ENCODE measurements at places on chromosomes 4 and X.

DNA sequence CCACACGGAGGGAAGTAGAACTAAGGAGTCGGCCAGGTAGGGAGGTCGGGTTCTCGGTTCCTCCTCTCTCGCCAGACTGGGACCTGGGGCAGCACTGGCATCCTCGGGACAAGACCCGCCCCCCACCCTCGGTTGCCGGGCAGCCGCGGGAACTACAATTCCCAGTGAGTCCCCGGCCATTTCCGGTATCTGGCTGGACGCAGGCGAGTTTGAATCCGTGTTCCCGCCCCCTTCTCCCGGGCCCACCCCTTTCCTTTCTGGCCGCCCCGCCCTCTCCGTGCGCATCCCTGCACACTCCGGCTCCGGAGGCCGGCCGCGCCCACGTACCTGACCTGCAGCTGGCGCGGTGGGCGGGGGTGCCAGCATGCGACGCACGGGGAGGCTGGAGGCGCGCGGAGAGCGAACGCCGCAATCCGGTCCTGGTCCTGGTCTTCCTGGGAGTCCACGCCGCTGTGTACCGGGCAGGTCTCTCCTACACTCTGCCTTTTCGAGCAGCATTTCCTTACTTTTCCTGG, 10.2 kb upstream of the DLG3 start:
- peak; percentile 69 for DNase-seq

DNA sequence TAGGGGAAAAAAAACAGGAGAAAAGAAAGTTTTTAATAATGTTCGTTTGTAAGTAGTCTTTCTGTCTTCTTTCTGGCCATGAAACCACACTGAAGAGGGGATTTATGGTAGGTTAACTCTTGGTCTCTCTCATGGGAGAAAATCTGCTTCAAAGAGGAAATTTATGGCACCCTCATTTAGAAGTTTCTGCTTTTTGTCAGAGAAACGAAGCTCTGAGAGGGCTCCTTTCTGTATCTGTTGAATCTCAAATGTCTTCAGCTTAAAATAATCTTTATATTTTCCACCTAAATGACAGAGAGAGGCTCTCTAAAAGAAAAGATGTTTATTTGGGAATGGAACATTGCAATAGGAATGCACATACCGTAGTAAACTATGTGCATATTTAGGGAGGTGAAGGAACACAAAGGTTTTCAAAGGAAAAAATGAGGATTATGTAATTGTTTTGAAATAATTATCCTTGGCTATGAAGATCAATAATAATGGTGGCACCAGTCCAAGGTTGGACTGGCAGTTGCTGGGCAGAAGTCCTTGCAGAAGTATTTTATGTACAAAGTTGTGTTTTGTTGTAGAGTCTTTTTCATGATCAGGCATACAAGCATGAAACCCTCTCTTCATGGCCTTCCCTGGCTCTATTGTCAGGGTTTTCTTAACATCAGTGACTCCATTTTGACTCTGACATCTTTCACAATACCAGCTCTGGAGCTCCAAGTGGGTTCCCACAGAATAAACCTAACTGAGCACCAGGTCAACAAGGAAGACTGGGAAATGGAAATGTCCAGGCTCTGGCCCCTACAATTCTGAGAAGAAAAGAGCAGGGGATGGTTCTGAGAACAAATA, 53.0 kb upstream of the HPSE start:
- DNase-seq = peak; percentile 15

DNA sequence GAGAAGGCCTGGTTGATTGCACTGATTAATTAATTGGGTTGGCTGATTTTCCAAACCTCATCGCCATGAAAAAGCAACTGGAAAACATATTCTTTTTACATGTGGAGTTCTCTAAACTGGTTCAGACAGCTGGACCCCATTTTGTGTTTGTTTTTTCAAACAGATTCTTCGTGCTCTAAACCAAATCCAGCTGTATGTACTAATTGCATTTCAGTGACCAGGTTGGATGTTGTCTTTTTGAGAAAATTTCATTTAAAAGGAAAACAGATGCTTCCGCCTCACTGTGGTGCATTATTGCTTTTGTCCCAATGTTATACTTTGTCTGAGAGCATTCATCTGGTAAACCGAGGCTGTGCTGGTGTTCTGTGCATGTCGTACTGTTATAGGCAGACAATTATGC, 67.8 kb upstream of the LNX1 start:
- DNase-seq = no peak

- peak; percentile 41 for DNase-seq
Observed at GRCh38 chr4:84530871-84531270, 31.8 kb upstream of the NKX6-1 start.

DNA sequence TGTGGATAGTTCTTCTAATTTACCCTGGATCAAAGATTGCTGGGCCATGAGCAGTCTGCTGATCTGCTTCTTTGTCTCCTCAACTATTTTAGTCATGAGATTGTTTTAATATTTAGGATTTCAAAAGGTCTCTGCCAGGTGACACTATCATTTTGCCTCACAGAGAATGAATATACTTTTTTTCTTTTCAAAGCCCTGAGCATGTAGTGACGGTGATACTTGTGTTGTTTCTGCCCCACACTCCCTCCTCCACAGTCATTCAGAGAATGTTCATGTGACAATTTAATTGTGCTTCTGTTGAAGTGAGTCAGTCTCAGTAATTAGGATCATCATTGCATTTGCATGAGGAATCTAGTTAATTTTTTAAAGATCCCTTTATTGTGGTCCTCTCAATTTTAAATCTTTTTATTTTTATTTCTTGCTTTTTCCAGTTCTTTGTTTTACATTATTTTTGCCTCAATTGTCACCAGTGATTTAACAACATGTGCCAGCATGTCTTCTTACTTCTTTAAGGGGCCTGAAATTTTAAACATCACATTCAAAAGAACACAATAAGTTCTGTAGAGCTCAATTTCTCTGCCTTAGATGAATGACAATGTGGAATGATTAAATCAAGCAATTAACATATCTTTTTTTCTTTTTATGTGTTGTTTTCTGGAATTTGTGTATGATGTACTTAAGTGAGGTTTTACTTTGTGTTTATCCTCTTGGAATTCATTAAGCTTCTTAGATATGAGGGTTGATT, 12.3 kb downstream of the MMRN1 start:
- no peak for DNase-seq

DNA sequence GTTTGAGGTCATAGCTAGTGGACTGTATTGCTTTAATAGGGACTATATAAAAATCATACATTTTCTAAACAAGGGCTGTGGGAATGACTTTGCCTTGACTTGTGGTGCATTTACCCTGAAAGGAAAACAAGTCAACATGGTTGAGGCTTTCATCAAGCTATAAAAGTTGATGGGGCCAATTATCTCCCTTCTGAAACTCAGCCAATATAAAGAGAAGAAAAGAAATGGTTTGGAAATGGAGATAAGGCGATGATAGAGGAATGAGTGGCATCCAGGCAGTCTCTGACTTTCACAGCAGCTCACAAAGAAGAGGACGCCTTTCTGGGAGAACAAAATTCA, 118.7 kb downstream of the SMARCA1 start:
- DNase-seq = no peak

GRCh38 chrX:10393241-10393640, 227.1 kb downstream of the MID1 start:
- DNase-seq = no peak

DNA sequence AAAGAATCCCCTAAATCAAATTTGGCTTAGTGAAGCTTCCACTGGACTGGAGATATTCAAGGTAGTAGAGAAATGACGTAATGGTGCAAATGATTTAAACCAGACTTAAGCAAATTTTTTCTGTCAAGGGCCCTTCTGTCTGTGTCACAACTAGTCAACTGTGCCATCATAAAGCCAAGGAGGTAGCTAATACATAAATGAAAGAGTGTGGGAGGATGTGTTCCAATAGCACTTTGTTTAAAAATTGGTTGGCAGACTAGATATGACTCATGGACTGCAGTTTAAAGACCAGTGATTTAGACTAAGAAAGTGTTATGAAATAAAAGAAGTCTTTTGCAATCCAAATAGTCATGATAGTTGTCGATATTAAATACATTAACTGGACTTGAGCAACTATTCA, 24.3 kb upstream of the TEX13C start:
- no peak for DNase-seq

DNA sequence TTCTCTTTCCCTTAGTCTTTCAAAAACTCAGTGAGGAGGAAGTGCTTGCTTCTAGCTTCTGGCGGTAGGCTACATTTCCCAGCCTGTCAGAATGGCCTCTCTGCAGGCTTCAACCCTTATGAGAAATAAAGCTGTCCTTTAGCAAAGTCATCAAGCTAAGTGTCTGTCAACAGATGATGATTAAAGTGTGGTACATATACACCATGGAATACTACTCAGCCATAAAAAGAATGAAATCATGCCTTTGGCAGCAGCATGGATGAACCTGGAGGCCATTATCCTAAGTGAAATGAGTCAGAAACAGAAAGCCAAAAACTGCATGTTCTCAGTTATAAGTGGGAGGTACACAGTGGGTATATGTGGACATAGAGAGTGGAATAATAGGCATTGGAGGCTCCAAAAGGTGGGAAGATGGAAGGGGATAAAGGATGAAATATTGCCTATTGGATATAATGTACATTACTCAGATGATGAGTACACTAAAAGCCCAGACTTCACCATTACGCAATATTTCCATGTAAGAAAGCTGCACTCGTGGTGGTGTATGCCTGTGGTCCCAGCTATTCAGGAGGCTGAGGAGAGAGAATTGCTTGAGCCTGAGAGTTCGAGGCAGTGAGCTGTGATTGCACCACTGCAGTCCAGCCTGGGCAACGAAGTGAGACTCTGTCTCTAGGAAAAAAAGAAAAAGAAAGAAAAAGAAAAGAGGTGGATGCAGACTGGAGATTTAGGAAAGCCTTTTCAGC, 7.9 kb downstream of the TRIM2 start:
- DNase-seq = peak; percentile 80

DNA sequence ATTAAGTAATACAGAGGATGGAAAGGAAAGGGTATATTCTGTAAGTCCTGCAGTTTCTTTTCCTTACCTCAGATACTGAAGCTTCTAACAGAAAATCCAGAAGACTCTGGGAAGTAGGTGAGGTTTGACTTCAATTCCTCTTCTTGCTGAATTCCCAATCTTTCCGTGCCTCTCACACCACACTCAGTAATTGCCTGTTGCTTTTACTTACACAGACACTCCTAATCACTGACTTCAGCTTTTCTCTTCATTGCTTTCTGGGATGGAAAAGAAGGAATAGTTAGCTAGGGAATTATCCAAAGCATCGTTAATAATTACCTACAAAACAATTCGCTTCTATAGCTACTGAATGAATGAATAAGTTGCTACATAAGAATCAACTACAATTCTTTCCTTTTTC, 163.6 kb downstream of the FBXO8 start:
- no peak for DNase-seq

DNA sequence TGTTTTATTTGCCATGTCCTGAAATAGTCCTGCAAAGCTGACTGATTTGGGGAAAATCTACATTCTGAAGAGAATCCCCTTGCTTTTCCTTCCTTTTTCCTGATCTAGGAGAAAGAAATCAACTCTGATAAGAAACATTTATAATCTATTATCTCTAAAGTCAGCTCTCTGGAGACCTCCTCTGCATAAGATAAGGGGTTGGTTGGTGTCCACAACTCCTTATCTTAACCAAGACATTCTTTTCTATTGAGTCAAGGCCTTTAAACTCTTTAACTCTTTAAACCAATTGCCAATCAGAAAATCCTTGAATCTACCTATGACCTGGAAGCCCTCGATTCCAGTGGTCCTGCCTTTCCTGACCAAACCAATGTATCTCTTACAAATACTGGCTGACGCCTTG, 373.6 kb upstream of the RASGEF1B start:
- DNase-seq = peak; percentile 1

DNA sequence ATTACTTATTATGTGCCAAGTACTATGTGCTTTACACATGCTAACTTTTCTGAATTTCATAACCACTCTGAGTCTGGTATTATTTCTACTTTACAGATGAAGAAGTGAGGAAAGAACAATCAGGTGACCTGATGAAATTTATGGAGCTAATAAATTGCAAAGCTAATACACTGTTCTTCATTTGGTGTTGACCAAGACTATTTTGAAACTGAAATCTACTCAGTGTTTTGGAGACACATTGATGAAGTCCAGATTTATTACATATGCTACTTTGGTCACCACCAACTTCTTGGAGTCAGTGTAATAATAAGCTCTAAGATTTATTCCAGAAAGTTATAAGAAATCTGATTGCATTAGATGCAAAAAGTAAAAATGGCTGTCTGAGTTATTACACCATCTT, 637.9 kb downstream of the FAT4 start:
- no peak for DNase-seq

GRCh38 chr4:21946858-21947257, 1.7 kb downstream of the KCNIP4 start:
- no peak for DNase-seq

DNA sequence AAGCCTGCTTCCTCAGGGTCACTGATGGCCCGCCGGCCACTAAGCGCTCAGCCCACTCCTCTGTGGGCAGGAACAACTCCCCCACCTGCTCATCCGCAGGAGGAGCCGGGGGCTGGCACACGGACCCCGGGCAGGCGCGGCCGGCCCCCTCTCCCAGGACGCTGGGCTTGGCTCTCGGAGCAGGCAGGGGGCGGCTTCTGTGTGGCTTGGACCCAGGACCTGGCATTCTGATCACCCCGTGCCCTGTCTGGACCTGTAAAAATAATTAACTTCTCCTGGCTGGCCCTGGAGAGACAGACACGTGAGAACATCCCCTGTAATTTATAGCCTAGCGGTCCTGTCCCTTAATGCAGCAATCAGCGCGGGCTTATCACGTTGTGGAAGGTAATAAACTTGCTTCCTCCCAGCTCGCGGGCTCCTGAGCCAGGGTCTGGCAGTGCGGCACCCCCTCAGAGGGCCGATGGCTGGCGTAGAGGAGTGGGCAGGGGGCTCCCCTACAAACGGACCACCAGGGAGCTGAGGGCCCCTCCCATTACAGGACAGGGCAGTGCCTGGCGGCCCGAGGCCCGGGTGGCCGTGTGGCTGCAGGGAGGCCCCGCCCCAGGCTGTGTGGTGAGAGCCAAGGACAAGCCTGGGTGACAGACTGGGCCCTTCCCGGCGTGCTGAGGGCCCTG, 84.5 kb upstream of the NKX1-1 start:
- no peak for DNase-seq

DNA sequence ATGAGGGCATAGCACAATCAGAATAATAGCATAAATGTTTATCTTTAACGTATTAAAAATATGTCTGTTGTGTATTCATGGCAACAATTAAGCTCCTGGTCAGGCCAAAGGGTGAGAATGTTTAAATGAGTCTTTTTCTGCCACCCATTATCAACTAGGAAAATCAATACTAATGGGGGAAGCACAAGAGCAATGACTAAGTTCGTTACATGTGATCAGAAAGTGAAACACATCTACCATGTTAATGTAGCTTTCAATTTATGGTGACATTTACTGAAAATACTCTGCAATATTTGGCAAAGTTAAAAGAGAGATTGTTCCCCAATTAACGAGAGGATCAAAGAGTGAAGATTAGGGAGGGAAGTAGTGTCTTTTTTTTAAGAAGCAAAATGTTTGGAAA, 143.7 kb downstream of the NAA11 start:
- no peak for DNase-seq

DNA sequence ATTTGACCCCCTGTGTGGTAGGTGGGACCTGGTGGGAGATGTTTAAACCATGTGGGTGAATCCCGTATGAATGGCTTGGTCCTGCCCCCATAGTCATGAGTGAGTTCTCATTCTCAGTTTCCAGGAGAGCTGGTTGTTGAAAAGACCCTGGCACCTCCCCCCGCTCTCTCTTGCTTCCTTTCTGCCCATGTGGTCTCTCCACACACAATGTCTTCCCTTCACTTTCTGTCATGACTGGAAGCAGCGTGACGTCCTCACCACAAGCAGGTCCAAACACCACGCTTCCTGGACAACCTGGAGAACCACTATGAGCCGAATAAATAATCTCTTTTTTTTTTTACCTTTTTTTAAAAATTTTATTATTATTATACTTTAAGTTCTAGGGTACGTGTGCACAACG, 3.5 kb upstream of the CSF2RA start:
- DNase-seq = no peak

Data from fibroblast of the aortic adventitia (primary cell).